ENCODE measurements at places on chromosomes 5 and 9.

DNA sequence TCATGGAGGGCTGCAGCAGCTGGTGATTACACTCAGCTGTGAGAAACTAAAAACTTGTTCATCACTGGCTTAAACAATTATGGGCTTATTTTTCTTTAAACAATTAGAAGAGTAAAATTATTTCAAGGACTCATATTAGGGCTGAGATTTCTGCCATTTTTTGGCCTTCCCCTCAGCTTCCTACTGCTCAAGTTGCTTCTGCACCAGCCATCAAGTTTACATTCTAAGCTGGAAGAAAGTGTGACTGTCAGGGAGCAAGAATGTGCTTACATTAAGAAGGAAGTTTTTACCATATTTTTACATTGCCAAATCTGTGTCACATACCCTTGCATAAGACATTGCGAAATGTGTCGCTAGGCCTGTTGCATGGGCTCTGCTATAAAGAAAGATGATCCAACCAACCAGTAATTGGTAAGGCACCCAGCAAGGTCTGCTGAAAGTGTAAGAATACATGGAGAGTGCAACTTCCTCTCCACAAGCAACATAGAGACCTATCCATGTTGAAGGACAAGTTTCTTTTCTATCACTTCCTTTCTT lies 260.3 kb upstream of the CDH10 start:
- DNase-seq: no peak

- no peak for DNase-seq
Measured at GRCh38 chr5:160627921-160628618, 206.4 kb downstream of the PTTG1 start.

GRCh38 chr9:84278130-84278529 lies 62.4 kb downstream of the SLC28A3 start:
- no peak for DNase-seq

DNA sequence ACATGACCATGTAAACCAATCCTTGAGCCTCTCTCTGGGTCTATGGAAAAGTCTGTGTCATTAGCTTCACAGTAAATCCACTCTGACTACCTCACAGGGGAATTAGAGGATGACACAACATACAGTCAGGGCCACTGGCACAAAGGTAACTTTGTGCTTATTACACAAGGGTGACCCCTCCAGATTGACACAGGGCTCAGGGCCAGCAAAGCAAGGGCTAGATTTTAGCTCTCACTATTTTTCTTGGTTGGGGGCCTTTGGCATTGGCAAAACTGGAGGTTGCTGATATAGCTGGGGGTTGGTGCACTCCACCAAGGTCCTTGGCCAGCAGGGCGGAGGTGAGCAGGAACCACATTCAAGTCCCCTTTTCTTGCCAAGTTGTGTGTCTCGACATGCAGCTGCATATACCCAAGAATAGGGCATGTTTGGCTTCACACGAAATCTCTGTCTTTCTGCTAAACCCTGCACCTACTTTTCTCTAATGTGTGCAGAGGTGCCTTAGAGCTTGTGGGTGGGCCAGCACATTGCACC lies 15.2 kb upstream of the OSMR start:
- DNase-seq: no peak
